T-cell (primary cell): ENCODE measurements at places on chromosomes 13 and 19.

GRCh38 chr19:3923912-3924311 is 9.0 kb upstream of the NMRK2 start:
- no peak for DNase-seq

DNA sequence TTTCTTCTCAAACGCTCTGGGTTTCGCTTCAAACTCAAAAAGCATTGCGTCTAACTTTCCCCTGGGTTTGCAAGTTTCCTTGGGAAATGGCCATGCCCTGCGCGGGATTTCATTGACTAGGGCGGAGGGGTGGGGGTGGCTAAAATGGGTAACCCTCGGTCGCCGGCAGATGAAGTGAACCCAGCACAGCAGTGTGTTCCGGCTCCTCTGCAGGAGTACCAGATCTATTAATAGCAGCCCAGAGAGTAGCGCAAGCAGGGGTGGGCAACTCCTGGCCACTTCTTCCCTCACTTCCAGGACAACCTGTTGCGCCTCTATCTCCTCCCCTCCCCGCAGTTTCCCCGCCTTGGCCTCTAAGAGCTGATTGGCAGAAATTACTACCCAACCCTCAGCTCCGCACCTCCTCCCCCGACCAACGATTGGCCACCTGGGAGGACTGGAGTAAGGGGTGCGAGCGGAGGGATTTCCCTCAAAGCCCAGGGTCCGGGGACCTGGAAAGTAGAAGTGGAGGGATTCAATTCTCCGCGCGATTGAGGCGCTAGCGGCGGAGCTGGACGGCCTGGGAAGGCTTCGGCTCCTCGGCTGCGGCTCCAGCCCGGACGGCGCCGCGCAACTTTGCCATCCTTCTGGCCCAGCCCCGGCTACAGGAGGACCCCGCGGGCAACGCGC is at the start of gene FREM2:
TSS of gene FREM2 (plus strand) at position 501 of the 669 bp plus-strand sequence. CDS start 268 bp downstream, outside the sequence.
- no peak for DNase-seq

- no peak for DNase-seq
Observed at GRCh38 chr13:100984085-100984705, 309.6 kb upstream of the TMTC4 start.

DNA sequence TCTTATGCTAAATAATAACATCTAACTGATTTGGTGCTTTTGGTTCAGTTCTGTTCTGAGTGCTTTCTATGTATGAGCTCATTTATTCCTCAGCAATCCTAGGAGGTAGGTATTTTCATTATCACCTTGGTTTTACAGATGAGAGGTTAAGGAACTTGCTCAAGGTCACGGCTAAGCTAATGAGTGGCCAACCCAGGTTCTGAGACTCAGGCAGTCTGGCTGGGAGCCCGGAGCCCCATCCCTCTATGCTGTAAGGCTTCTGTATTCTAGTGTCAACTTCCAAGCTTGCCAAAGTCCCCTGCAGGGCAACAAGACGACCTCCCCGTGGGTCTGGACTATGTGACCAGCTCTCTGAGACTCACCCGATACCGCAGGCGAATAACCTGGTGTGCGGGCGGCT is 60.5 kb downstream of the PARP4 start:
- DNase-seq: no peak

- no peak for DNase-seq
Observed at GRCh38 chr19:13969897-13970296, 17.6 kb downstream of the DCAF15 start.

DNA sequence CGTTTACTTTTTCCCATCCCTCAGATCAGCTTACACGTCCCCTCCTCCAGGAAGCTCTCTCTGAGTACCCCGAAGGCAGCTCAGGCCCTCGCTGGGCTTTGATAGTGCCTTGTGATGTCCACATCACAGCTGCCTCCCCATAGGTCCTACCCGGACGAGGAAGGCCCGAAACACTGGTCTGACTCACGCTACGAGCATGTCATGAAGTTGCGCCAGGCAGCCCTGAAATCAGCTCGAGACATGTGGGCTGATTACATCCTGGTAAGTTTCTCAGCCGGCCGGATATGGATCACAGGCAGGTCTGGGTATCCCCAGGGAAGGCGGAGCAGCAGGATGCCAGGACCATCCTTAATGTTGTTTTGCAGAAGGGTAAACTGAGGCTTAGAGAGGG is 4.8 kb downstream of the COLGALT1 start:
- no peak for DNase-seq

DNA sequence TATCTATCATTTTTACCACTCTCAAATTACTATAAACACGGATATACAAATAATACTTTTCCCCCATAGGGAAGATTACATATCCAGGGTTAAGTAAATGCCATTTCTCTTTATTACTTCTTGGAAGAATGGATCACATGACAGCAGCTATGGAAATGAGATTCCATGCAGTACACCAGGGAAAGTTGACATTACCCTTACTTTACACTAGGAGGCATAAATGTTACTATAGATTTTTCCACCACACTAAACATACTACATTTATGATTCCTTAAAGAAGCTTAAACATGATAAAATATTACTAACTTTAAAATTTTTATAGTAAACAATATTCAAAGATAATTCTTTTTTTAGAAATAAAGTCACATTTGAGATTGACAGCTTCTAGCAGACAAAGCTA is 611.4 kb downstream of the PCDH9 start:
- no peak for DNase-seq

DNA sequence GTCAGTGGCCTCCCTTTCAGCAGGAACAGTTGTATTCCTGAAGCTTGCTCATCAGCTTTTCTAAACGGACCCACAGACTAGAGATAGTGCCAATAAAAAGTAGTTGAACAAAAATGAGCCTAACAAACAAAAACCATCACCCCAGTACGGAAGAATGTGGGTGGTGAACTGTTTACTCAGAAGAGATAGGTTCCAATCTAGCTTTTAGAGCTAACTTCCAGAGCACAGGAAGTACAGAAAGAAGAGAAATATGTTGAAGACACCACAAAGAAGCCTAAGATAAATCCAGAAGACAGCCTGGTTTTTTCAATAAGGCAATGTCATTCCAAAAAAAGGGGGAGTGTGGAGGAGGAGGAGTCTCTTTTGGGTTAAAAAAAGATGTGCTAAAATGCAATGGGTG is 2.8 kb upstream of the LMO7 start:
- DNase-seq: no peak

DNA sequence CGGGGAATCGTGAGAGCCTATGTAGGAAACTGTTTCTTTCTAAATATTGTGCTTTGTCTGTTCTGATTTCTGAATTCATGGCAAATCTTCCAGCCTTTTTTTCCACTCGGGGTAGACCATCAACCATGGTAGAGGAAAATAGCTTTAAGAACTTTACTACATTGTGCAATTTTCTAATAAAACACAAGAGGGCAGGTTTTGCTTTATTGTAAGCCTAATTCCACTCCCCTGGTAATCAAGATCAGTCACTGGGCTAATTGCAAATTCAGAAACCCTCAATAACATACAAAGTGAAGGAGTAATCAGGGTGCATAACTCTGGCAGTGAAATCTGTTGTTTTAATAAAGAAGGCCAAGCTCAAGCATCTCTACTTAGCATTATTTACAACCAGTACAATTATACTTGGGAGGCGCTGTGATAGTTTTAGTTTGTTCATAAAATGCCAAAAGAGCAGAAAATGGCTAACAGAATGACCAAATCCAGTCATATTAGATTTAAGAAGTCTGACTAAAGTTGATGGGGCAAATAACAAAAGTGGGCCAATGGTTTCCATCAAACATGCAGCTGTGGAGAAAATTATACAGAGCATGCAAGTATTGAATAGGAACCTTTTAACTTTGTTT is 43.8 kb downstream of the DCT start:
- no peak for DNase-seq
